Frontal cortex (tissue), 4 donors: ENCODE measurements at places on chromosomes 11 and 22. TPM values are rescaled to one million over a fixed set of nuclear protein-coding genes. Genes with fewer than 3 reads are reported as not detected.

DNA sequence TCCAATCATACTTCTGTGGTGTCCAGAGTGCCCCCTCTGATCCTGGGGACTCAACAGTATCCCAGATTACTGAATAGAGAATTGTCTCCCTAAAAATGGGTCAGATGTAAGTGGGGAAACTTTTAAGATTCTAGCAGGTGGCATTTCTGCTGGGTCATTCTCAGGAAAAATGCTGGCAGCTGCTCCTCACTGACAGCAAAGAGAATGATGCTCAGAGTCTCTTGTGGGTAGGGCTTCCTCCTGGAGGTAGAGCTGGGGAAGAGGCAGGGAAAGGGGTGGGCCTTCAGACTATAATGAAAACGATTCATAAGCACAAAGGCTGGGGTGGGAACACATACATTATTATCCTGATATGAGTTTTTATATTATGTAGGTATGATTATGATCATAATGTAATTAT lies 647.2 kb downstream of the NELL1 start:
- DNase-seq: no peak

- DNase-seq: no peak
Observed at GRCh38 chr11:31651822-31652221, 142.3 kb downstream of the ELP4 start.

DNA sequence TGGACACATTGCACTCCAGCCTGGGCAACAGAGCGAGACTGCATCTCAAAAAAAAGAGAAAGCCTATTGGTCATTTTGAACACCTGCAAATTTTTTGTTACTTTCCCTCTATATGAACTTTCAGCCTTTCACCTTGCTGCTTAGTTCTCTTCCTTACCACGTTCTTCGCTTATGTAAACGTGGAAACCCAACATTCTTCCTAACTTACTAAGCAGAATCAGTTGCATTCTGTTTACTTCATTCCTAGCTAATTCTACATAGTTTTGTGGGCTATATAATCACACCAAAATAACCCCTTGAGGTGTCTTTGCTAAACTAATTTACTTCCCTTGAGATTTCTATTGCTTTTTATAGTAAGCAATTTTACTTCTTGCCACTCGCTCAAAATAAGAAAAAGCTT lies 23.2 kb downstream of the MS4A4A start:
- DNase-seq: no peak

The EFCAB6 gene
- total RNA-seq: 9.4 TPM

The DCDC1 gene
- total RNA-seq: 2.4 TPM
